ENCODE measurements at places on chromosomes 12 and 14. TPM values are rescaled to one million over a fixed set of nuclear protein-coding genes. Genes with fewer than 3 reads are reported as not detected.

The PMCH gene
- not detected for total RNA-seq

The KLRD1 gene
- not detected for total RNA-seq

The CLEC1A gene
- not detected for total RNA-seq

The DNAAF2 gene
- total RNA-seq, result 13.2 TPM

The CRACR2A gene
- 9.5 TPM for total RNA-seq

The MMP17 gene
- total RNA-seq, result 1.4 TPM

DNA sequence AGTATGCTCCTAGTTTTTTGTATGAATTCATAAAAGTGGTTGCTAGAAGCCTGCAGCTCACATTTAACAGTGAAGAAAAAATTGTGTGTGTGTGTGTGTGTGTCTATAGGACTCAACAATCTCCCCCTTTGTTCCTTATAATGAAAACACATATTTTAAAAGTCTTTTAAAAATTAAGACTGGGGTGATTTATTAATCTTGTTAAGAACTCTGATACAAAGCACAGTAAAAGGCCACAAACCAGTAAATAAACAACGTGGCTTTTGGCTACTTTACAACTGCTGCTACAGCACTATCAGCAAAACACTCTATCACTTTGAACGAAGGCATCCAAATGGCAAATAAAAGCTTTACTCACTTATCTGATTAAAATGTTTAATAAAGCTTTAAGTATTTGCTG lies 594 bp upstream of the VCPKMT start:
- H3K4me1 ChIP-seq, result peaks cover 8% of the 10 kb centered on the region
- H3K27ac ChIP-seq, result peak overlapping the region; percentile 90
- H3K36me3 ChIP-seq, result peaks cover 47% of the 10 kb centered on the region

DNA sequence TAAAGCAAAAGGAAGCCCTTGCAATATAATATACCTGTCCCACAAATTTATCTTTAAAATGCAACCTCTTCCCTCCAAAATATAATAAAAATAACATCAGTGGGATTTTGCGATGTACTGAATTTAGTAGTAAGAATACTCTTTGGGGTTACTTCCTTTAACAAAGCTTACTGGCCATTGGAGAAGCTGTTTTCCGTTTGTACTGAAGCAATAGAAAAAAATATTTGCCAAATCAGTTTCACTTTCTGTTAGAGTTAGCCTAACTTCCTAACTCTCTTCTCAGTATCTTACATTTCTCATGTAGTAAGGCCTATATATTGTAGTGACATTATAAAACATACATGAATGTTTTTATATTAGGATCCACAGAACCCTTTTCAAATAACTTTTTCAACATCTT lies 3.7 kb downstream of the MAX start:
- H3K36me3 ChIP-seq, result peaks cover 31% of the 10 kb centered on the region
- no peak overlapping the region for H3K4me3 ChIP-seq
- no peak for DNase-seq
- no peaks in the 10 kb centered on the region for H3K27me3 ChIP-seq
- peaks cover 12% of the 10 kb centered on the region for H3K4me1 ChIP-seq

- peak overlapping the region; percentile 88 for H3K27ac ChIP-seq
- no peaks in the 10 kb centered on the region for H3K27me3 ChIP-seq
- DNase-seq, result peak; percentile 75
- no peak overlapping the region for H3K4me3 ChIP-seq
- no peaks in the 10 kb centered on the region for H3K36me3 ChIP-seq
Observed at GRCh38 chr12:31874961-31875608, 84.1 kb upstream of the RESF1 start.

DNA sequence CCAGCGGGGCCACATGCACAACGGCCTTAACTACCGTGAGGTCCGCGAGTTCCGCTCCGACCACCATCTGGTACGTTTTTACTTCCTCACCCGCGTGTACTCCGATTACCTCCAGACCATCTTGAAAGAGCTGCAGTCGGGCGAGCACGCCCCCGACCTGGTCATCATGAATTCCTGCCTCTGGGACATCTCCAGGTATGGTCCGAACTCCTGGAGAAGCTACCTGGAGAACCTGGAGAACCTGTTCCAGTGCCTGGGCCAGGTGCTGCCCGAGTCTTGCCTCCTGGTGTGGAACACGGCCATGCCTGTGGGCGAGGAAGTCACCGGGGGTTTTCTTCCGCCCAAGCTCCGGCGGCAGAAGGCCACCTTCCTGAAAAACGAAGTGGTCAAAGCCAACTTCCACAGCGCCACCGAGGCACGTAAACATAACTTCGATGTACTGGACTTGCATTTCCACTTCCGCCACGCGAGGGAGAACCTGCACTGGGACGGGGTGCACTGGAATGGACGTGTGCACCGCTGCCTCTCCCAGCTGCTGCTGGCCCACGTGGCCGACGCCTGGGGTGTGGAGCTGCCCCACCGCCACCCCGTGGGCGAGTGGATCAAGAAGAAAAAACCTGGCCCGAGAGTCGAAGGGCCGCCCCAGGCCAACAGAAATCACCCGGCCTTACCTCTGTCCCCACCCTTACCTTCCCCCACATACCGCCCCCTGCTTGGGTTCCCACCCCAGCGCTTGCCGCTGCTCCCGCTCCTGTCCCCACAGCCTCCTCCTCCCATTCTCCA lies 155.7 kb upstream of the AMIGO2 start:
- peaks cover 16% of the 10 kb centered on the region for H3K4me1 ChIP-seq
- H3K27me3 ChIP-seq, result no peaks in the 10 kb centered on the region
- no peak for DNase-seq
- no peaks in the 10 kb centered on the region for H3K36me3 ChIP-seq
- no peak overlapping the region for H3K4me3 ChIP-seq

GRCh38 chr12:53735556-53735955 lies 8.3 kb upstream of the CALCOCO1 start:
- no peak for DNase-seq
- H3K4me1 ChIP-seq, result no peaks in the 10 kb centered on the region
- H3K4me3 ChIP-seq, result no peak overlapping the region
- no peak overlapping the region for H3K27ac ChIP-seq
- H3K27me3 ChIP-seq, result no peaks in the 10 kb centered on the region
- no peaks in the 10 kb centered on the region for H3K36me3 ChIP-seq

DNA sequence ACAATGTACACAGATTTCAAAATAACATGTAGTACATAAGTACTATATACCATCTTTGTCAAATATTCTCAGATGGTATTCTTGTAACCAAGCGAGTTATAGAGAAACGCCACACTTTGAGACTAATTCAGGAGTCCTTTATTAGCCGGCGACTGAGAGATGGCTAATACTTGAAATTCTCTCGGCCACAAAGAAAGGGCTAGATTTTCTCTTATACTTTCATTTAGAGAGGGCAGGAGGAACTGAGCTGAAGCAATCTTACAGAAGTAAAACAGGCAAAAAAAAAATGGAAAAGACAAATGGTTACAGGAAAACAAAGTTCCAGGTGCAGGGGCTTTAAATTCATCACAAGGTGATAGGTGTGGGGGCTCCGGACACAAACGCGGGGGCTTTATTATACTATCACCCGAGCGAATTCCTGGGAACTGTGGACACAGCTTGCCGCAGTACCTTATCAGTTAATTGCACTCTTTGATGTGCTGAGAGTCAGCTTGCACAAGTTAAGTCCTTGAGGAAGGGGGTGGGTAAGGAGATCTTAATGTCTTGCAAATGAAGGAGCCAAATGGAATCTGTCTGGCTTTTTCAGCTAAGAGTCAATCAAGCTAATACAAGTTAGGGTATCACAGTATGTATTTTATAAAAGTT lies 382.3 kb downstream of the KCNH5 start:
- H3K4me1 ChIP-seq, result no peaks in the 10 kb centered on the region
- no peak for DNase-seq
- H3K27ac ChIP-seq, result peak overlapping the region; percentile 62
- H3K27me3 ChIP-seq, result no peaks in the 10 kb centered on the region

DNA sequence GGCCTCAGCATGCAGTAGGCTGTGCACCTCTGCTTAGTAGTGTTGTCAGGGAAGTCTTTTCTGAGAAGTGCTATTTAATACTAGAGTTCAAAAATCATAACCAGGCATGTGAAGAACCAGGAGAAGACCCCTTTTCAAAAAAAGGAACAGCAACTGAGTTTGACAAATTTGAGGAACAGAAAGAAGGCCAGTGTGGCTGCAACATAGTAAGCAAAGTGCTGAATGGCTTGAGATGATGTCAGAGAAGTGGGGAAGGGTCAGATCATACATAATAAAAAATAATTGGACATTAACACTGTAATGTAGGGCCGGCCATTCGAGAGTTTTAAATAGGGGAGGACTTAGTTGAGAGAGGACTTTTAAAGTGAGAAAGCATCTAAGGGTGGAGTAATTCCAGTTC lies 11.1 kb upstream of the CNTN1 start:
- H3K4me3 ChIP-seq, result no peak overlapping the region
- no peak overlapping the region for H3K27ac ChIP-seq
- H3K27me3 ChIP-seq, result no peaks in the 10 kb centered on the region
- no peak for DNase-seq

GRCh38 chr14:18688346-18688745 lies 87.4 kb downstream of the OR11H12 start:
- H3K4me3 ChIP-seq, result no peak overlapping the region
- H3K27ac ChIP-seq, result no peak overlapping the region
- H3K27me3 ChIP-seq, result no peaks in the 10 kb centered on the region
- no peaks in the 10 kb centered on the region for H3K4me1 ChIP-seq

Data from Calu3 (cell line).